SIG-M5 (cell line): ENCODE measurements at places on chromosomes 2 and 18.

GRCh38 chr2:218039171-218039570, 29.9 kb upstream of the RUFY4 start:
- DNase-seq: no peak

DNA sequence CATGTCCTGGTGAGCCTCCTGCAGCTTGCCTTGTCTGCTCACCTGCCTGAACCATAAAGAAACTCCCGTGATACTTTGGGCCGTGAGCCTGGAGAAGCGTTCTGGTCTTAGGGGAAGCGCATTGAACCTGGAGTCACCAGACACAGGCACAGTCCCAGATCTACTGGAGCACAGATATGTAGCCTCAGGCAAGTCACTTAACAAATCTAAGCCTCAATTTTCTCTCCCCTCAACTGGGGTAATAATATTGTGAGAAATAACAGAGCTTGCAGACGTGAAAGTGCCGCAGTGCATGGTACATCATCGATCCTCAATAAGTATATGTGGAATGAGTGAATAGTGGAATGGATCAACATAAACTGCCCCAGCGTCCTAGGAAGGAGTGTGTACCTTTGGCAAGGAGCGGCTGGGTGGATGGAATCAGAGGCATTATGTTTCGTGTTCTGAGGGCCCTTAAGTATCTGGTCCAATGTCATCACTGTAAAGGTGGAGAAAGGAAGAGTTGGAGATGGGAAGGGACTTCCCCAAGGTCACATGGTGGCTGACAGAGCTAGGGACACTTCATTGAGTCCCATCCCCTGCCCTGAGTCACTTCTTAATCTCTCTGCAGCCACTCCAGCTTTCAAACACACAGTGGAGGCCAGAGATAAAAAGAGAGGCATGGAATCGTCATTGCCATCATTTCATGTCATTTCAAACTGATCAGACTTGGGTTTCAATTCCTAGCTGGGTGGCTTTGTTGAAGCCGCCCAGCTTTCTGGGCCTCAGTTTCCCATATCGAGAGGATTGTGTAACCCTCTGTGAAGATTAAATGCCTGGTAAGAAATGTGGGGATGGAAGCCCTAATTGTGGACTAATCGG, 172.4 kb downstream of the DDX1 start:
- no peak for DNase-seq

- DNase-seq: no peak
Measured at GRCh38 chr18:10365901-10366300, 88.5 kb upstream of the APCDD1 start.

GRCh38 chr2:79792090-79792489, 279.2 kb downstream of the CTNNA2 start:
- DNase-seq: no peak

DNA sequence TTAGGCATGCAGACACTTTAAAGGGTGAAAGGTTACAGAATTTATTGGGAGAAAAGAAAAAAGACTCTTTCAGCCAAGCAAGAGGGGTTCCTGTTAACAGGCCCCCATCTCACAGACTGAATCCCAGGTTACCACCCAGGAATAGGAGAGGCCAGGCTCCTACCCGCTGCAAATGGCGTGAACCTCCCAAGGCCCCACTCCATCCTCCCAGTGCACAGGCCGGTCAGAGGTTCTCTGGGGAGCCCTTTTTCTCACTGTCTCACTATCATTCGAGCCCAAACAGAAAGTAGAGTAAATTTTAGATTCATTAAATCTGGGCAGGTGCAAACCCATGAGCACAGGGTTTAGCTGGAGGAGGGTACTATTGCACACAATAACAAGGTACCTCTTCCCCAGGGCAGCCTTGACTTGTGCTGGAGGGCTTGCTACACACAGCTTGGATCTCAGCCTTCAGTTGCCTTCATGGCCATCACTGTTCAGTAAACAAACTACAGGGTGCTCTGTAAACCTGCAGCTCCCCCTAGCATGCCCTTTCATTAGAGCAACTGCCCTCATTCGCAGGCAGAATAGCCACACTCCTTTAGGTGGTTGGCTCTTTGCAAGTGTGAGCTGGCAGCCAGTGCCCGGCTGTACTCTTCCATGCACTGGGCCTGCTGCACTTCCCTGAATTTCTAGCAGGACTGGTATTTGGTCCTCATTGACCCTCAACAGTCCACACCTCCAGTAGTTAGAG, 7.3 kb upstream of the PLEK start:
- DNase-seq: no peak

DNA sequence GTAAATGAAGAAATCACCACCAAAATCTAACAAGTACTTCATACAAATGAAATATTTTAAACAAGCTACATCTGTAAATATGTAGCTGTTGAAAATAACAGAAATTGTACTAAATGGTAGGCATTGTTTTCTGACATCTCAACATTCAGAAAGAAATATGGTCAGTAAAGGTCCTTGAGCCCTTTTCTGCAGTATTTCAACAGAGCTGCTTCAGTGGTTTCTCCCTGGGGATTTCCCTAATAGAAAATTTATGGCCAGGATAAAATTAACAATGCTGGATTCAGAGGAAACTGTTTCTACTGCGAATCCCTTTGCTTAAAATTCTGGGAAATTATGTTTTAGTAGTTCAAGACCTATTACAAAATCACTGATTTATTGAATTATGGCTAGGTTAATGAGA, 256.6 kb downstream of the PIEZO2 start:
- no peak for DNase-seq

GRCh38 chr2:212536817-212537725, 1.5 kb downstream of the ERBB4 start:
- no peak for DNase-seq

GRCh38 chr18:60978338-60978737, 354.9 kb upstream of the CDH20 start:
- DNase-seq: no peak

DNA sequence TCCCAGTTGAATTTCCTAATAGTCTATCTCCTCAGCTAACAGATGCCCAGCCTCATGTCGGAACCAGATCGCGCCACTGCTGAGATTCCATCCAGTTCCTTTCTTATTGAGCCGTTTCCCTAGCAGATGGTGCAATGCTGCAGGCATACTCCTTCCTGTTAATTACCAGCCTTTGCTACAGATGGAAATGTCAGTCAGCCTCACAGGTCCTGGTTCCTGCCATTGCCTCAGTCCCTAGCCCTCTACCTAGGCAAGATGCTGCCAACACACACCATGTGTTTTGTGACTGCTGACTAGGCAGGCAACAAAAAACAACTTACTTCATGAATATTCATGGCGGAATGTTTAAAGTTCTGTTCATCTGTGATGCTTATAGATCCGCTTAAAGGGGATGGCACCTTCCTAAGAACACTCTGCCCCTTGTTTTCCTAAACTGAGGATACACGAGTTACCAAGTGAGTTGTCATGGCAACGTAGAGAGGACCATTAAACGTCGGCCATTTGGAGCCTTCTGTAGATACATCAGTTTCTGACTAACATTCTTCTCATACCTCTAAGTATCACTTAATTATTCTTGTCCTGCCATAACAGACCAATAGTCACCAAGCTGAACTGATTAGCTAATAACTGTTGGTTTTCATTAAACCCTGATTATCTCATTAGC, 749.5 kb downstream of the RNF144A start:
- no peak for DNase-seq

DNA sequence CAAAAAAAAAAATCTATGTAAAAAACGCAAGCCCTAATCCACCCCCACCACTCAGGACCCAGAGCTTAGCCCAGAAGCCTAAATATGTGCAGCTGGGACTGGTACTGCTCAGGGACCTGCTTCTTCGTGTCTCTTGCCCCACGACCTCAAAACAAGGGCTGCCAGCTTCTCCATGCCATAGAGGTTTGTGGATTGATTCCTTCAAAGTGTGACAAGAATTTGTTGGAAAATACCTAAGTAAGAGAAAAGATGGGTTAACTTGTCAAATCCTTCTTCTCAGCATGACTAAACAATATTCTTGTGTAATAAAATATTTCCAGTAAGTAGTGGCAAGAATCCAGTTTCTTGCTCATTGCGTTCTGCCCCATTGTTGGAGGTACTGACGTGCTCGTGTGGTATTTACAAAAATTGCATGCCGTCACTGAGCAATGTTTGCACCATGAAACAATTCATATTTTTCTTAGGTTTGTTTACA, 825 bp upstream of the SCYGR1 start:
- no peak for DNase-seq

DNA sequence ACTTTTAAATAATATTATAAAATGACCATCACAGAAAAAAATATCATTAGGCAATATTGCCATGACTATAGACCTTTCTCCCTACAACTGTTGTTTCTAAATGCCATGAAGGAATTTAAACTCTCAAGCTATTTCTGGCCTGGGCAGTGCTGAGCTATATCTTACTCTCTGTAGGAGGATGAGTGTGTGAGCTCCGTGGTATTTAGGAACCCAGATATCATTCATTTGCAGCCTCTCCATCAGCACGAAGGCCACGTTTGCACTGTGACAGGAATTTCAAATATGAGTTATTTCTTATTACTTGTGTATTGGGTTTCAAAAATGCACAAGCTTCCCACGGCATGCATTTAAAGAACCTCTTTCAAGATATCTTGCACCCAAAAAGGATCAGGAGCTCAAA, 35.0 kb upstream of the SOX11 start:
- DNase-seq: no peak

- no peak for DNase-seq
Measured at GRCh38 chr2:43387092-43388062, 161.0 kb upstream of the ZFP36L2 start.

GRCh38 chr2:134238371-134238770, 15.5 kb upstream of the MGAT5 start:
- no peak for DNase-seq

DNA sequence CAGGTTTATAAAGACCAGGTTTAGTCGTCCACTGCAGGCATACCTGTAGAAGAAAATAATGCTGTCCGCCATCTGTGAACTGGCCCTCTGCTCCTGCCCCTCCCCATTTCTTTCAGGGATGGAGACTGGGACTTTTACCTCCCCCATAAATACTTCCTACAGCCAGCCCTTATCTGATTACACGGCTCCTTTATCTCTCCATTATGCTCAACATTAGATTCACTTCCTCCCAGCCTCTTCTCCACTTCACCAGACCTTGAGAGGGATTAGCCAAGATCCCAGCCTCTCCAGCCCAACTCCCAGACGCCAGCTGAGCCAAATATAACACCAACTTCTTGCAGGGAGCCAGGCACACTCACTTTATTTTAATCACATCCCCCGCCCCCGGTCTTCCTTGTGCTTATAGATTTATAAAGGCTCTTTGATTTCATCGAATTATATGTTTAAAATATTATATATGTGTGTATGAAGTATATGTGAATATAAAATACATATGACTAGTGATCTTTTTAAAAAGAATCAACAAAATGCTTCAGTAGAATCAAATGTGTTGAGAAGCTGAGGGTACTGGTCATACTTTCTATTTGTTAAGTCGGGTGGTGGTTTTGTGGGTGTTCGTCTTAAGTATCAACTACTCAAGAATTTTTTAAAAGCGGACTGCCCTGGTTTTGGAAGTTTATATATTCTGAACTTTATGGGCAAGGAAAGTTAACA, 81.0 kb downstream of the SPRED2 start:
- no peak for DNase-seq

GRCh38 chr18:23177433-23178072, 42.3 kb downstream of the CABLES1 start:
- DNase-seq: no peak

GRCh38 chr2:124149571-124149970, 124.5 kb downstream of the CNTNAP5 start:
- DNase-seq: no peak

DNA sequence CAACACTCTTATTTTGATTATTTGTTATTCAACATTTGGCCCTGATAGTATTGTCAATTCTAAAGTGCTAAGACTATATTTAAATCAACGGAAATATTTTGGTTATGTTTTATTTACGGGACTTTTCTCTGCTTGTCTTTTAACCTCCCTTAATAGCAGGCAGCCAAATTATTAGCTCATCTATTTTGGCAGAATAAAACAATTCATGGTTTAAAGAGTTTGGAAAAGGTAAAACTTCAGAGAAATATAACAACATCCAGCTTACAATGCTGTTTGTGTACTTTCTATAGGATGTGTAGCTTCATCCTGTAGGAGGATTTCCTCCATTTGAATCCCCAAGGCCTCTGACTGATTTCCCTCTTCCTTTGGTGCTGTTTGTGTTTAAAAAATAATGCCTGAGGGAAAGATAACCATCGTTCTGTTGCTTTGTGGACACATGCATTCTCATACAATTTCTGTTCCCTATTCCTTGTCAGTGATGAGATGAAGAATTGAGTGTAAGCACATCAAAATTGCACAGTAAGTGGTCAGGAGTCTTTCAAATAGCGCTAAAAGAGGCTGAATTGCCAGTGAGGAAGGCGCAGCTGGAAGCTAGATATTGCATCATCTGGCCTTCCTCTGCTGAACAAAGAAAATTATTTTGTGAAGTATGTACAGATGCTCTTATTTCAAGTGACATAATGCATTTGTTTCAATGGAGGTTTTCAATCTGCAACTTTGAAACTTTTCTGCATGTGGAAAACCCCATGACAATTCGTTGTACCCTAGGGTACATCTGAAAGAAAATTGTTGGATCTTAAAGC, 80.3 kb downstream of the CD28 start:
- DNase-seq: peak; percentile 33

GRCh38 chr2:170243118-170243837, 65.3 kb downstream of the MYO3B start:
- no peak for DNase-seq

DNA sequence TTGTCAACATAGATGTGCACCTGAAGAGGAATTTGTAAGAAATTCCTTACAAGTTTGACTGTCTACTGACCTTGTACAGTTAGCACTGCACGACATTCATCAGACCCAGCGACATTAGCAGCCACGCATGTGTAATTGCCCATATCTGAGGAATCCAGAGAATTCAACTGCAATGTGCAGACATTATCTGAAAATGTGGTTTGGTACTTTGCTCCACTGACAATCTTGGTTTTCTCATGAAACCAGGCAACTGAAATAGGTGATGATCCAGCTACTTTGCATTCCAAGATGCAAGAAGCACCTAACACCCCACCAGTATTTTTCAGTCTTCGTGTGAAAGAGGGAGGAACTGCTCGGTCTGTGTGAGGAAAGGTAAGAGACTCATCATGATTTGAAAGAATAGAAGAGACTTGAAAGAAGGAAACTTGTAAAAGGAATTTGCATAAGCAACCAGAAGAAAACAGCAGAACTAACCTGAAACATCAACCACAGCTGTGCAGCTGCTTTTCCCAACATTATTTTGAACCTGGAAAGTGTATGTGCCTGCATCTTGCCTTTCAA, 83.4 kb downstream of the TTN start:
- no peak for DNase-seq

DNA sequence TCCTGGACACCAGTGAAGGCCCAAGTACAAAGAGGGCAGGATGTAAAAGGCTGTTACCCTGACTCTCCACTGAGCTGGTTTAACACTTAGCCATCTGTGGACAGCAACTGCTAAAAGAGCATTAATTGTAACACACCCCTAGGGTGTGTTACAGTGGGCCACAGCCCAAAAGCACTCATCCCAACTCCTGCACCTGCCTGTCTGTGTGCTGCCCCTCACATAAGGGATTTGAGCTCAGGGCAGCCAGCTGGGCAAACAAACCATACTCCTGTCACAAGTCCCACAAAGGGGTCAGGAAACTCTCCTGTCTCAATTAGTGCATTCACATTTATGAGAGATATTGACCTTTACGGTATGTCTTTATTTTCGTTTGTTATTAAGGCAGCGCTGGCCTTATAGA, 833.1 kb upstream of the NXPH2 start:
- DNase-seq: no peak
